ENCODE measurements at places on chromosomes 12 and 14.

DNA sequence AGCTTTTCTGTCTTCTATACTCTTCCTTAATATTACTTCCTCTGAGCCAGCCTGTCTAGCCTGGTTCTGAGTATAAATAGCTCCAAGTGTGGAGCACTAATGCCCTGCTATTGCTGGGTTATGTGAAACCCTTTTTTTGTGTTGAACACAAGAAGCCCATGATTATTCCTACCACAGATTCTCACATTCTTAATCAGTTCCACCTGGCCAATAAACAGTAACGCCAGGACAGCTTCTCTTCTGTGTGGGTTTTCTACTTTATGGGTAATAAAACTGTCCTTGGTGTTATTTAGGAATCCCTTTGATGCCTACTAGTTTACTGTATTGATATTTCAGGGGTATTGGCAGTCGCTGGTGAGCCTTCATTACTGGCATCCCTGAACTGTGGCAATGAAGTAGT lies 48.9 kb upstream of the LRIG3 start:
- no peak for DNase-seq

DNA sequence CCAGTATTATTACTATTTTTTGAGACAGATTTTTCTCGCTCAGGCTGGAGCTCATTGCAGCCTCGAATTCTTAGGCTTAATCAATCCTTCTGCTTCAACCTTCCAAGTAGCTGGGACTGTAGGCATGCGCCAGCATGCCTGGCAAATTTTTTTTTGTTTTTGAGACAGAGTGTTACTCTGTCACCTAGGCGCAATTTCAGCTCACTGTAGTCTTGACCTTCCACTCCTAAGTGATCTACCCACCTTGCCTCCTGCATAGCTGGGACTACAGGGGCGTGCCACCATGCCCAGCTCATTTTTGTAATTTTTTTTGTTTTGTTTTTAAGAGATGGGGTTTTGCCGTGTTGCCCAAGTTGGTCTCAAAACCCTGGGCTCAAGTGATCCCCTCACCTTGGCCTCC lies 15.2 kb downstream of the ERC1 start:
- DNase-seq, result no peak

DNA sequence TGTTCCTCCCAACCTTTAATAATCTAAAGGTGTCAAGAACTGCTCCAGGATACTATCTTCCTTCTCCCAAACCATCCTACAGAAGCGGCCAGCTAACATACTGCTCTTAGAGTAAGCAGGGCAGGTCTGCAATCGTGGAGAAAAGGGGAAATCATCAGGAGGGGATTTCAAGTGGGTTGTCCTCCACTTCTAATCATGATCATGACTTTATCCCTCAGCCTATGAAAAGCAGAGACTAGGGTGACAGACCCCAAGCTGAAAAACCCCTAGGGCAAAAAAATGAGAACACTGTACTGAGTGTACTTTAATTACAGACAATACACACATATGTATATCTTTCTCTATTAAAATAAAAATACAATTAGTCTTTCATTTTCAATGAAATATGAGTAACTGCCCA lies 13.9 kb downstream of the DUSP16 start:
- no peak for DNase-seq

DNA sequence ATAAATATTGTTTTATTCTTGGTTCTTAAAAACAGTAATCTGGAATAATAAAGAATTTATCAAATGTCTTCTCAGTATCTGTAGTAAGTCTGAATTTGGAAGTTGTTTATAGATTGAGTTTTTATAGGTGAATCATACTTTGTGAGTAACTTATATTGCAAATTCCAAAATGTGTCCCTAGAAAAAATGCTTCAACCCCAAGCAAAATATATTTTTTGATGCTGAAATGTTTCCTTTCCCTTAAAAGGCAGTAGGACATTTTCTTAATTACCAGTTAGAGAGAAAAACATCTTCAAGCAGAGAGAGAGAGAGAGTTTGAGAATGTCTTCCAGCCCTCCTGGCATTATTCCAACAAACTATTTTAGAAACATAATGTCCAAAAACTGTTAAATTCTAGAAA lies 37.9 kb downstream of the PELI2 start:
- DNase-seq, result no peak

GRCh38 chr12:48285751-48286650 lies 64.7 kb downstream of the ZNF641 start:
- no peak for DNase-seq

DNA sequence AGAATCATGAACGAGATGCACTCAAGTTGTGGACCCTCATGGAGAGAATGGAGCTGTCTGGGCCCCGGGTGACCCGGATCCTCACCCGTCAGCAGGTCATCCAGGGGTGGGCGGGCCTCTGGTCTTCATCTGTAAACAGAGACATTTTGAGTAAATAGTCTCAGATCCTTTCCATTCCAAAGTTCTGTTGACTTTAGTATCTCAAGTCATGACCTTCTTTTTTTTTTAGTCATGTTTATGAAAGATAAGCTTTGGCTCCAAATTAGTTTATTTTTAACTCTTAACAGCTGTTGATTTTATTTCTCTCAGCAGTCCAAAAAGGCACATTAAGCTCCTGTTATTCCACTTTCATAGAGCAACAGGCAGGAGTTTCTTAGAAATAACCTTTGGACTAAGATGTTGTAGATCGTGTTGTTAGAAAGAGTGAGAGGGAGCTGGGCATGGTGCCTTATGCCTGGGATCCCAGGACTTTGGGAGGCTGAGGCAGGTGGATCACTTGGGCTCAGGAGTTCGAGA lies 48.9 kb upstream of the AMN start:
- no peak for DNase-seq

DNA sequence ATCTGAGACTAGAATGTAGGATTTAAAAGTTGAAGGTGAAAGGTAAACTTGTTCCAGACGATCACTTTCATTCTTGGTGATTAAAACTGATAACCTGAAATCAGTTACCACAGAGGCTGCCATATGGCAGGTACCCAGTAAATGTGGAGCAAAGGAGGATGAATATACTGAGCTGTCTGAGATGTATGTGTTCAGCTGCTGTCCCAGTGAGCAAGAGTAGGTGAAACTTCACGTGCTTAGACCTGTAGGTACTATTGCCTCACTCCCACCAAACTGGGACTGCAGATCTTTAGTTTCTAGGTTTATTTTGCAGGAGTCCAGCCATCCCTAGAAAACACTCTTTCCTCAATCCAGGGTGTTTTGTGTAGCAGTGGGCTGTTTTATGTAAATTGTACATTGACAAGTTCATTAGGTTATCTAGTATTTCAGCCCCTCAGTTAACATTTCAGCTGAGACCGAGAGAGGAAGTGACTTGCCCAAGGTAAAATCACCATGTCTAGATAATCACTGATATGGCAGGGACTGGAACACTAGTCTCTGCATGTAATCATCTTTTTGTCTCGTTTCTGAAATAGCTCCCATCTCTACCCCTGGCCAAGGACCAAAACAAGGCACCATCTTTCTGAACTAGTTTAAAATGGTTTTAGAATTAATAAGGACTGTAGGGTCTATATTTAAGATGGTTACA lies 62.7 kb downstream of the ATG14 start:
- no peak for DNase-seq

DNA sequence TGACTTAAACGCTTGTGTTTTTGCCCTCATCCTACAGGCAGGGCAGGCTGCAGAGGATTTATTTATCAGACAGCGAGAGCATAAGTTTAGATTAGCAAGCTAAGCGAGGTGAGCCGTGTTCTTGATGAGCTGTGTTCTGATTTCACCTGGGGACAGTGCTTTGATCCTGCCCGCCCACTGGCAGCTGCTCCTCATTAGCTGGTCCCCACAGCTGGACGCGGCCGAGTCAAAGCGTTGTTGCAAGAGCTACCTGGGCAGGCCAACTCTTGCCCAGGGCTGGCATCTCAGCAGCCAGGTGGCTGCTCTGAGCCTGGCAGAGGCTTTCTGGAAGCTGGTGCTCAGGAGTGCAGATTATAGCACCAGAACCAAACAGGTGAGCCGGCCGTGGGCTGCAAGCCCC lies 46.8 kb upstream of the BEGAIN start:
- DNase-seq, result no peak

DNA sequence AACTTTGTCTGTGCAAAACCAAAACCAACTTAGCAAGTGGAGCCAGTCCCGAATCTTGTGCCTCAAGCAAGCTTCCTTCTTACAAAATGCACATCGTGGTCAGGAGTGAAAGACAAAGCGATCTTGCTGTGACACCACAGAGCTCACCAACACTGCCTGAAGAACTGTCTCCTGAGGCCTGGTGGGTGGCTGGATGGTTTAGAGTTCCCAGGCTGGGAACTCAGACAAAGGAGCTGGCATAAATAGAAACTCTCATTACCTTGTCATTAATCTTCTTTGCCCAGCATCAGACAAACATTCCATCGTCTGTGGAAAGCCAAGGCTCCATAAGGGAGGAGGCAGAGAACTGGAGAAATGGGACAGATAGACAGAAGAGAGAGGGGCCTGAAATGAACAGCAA lies 144.8 kb downstream of the KCNA5 start:
- DNase-seq, result no peak

GRCh38 chr14:39827901-39828655 lies 395.8 kb upstream of the FBXO33 start:
- no peak for DNase-seq

DNA sequence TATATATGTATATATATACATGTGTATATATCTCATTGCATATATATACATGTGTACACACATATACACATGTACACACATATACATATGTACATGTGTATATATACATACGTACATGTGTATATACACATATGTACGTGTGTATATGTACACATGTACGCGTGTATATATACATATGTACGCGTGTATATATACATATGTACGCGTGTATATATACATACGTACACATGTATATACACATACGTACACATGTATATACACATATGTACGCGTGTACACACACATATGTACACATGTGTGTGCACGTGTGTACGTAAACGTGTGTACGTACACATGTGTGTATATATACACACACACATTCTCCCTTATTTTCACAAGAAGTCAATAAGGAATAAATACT lies 141.6 kb upstream of the TMCC3 start:
- no peak for DNase-seq

DNA sequence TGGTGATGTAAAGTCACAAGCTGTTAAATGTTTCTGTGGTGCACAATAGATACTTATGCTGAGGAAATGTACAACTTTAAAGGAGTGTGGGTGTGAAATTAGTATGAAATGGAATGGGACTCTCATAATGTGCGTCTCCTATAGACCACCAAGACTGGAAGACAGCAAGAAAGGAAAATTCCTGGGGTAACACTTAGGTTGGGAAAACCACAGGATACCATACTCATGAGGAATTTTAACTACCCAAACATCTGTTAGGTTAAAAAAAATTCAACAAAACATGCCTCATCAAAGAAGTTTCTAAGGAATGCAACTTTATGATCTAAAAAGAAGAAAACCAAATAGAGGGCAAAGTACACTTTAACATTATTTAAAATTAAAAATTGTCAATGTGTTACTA lies 113.7 kb upstream of the MYF6 start:
- no peak for DNase-seq

- DNase-seq, result no peak
These were observed 148.0 kb downstream of the ANO6 start for GRCh38 chr12:45363903-45364302.

GRCh38 chr14:78329371-78329770 lies 159.2 kb downstream of the NRXN3 start:
- peak; percentile 25 for DNase-seq

DNA sequence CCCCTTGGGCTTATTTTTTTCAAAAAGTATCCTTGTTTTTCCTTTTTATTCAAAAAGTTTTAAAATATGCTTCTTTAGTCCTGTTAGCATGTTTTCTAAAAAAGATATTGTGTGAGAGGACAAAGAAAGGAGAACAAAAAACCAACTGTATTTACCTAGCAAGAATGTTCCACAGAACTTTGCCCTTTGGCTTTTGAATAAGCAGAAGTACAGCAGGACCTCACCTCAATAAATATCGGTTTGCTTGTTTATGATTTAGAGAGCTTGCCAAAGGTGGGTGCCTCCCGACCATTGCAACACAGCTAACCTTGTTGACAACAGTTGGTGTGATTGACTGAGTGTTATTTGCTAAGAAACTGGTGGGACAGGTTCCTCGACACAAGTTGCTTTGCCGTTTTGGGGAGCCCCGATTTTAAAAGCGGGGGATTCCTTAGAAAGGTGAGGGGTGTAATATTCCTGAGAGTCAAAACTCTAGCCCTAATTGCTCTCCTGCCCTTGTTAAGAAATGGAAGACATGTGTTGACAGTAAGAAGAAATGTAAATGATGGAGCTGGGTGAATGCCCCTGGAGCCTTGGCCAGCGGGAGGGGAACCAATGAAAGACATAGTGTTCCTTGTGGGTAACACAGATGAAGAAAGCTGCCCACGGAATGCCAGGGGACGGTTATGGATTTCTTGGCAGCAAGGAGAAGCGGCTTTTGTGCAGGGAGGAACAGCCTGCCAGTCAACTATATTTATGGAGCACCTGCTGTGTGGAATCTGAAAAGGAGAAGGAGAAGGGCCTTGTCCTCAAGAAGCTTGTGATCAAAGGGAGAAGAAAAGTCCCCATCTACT lies 13.7 kb downstream of the MYBPC1 start:
- DNase-seq, result no peak

DNA sequence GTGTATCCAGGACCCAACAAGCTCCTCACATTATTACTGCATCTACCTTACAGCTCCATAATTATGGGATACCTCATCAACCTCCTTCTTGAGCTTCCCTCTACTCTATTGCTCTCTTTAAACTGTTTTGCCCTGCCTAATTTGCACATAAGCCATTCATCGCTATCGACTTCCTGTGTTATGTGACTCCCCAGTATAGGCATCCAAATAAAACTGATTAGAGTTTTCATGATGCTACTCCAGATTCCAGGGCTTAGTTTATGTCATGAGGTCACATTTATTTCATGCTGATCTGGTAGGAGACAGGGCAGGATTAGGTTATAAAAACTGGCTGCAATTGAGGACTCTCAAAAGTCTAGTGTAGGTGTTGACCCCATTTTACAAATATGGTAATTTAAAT lies 569.9 kb upstream of the MGAT4C start:
- no peak for DNase-seq

DNA sequence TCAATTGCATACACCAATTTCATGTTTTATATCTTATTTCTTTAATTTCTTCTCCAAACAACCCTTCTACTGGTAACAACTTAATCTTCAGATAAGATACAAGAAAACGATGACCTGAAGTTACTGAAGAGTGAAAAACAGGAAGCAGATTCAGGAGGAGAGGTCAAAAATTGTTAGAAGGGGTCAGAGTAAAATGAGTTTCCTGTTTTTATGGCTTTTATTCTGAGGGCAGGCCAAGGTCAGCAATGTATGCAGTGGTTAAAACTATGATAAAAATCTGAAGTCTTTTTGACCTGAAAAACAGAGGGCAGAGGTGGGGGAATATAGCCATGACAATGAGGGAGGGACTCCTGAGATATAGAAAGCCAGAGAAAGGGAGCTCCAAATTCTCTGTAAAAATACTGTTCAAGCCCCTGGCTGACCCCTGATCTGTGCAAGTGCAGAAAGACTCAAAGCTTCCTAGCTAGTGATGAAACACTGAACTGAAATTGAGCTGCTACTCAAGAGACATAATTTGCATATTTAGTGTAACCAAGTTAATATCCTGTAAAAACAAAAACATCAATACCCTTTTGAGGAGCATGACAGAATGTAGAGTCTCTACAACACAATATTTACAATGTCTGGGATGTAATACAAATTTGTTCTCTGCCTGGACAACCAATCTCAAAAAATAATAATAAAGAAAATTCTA lies 514.3 kb upstream of the SEL1L start:
- no peak for DNase-seq

Measured in NCI-H1092 treated with DMSO at 0.1 percent for 48 hours (cell line).